ENCODE measurements at places on chromosomes 3 and 15.

GRCh38 chr15:70583006-70583405 lies 180.4 kb downstream of the UACA start:
- no peak for DNase-seq

DNA sequence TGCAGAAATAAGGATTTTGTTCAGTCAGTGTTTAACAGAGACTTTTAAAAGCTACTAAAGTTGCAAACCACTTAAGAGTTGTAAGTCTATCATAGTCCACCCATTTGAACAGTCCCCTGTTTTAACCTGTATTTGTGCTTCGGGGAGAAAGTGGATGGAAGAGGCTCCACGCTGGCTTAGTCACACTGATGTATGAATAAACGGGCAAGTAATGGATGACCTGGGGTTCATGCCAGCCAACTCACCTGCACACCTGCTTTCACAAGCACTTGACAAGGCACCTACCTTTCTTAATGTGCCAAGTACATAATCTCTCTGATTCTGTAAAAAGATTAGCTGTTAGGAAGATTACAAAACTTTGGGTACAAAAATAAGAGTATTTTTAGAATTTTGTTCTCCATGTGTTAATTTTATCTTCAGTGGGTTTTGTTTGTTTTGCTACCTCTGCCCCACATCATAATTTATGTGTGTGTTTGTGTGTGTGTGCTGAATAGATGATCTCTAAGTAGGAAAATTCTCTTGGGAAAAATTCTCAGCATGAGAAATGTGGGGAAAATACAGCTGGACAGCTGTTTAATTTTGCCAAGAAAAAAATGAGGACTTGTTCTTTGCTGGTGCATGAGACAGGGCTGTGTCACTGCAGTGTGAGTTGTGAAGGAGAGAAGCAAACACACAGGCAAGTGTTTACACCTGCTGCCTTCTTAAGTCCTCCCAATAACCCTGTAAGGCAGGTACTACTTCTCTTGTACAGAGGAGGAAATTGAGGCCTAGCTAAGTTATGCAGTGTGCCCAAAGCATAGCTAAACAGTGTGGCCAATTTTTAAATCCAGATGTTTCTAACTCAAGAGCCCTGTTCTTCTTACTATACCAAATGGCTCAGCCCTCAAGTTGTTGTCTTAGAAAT lies 181.2 kb upstream of the IL12A start:
- DNase-seq: no peak

DNA sequence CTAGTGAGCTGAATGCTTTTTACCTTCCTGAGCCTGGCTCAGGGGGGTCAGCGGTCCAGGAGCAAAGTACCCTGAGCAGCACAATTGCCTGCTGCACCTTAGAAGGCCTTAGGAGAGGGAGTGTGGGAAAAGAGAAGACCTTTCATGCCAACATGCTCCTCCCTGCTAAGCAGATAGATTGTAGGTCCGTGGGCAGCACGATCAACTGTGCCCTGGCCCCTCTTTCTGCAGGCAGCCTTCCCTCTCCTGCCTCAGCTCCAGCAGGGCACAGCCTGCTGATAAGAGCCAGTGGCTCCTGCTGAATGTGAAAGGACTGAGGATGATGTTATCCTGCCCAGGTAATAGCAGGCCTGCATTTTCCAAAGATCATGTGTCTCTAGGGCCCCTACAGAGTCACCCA lies 4.1 kb downstream of the CORO2B start:
- DNase-seq: no peak

DNA sequence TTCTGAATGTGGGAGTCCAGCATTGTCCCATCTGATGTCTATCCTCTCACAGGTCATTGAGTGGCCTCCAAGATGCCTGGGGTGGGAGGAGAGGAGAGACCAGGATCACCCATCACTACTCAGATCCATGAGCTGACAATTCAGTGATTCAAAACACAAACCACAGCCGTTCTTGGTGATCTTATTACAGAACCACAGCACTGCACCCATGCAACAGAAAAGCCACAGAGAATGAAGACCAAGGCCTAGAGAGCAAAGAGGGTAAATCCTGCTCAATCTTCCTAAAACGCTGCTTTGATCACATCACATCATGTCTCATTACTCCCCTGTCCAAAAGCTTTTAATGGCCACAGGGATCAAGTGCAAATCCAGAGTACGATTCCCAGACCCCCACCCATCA lies 23.5 kb downstream of the ANP32A start:
- no peak for DNase-seq

DNA sequence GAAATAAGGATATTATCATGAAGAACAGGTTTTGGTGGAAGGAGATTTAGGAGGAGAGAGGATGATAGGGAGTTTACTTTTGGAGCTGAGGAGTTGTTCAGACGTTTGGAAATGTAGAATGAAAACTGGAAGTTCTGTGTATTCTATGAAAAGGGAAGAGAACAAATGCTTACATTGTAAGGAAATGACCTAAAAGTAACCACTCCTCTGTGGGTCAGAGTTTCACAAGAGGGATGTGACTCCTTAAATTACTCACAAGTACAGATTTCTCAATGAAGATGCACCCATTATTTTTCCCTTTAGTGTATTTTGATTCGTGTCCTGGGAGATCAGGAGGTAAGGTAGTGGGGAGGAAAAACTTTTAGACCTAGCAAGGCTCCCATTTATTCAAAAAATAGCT lies 4.0 kb downstream of the RNF13 start:
- DNase-seq: peak; percentile 2

GRCh38 chr3:149727656-149728055 lies 24.6 kb downstream of the COMMD2 start:
- no peak for DNase-seq

DNA sequence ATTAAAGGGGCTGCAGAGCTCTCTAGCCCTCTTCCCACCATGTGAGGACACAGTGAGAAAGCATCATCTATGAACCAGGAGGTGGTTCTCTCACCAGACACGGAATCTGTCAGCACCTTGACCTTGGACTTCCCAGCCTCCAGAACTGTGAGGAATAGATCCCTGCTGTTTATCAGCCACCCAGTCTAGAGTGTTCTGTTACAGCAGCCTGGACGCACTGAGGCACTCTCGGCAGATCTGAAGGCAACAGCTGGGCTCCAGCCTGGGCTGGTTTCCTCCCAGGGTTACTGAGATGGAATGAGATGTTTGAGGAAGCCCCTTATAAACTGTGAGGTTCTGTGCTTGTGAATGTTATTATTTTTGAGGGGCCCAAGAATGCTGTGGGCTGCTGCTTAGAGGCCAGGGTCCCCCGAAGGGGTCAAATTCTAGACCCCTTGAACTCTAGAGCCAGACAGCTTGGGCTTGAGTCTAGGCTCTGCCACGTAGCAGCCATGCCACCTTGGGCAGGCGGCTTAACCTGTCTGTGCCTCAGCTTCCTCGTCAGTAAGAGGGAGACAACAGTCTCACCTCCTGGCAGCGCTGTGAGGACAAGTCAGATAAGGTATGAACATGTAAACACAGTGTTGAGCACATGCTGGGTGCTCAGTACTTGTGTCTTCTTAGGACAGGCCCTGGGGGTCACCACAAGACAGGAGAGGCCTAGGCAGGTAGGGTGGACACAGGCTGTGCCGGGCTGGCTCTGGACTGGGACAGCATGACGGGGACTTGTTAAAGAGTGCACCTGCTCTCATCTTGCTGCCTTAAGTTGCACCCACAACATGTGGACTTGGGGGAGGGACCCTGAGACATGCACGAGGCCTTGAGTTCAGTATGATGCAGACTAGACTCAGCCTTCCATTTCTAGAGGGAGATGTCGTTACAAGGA lies 49.2 kb downstream of the MGLL start:
- no peak for DNase-seq

GRCh38 chr15:81087066-81087465 lies 47.0 kb upstream of the CFAP161 start:
- no peak for DNase-seq

DNA sequence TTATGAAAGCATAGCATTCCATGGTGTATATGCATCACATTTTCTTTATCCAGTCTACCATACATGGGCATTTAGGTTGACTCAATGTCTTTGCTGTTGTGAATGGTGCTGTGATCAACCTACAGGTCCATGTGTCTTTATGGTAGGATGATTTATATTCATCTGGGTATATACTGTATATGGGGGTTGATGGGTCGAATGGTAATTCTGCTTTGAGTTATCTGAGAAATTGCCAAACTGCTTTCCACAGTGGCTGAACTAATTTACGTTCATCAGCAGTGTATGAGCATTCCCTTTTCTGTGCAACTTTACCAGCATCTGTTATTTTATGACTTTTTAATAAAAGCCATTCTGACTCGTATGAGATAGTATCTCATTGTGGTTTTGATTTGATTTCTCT lies 662.4 kb upstream of the BCHE start:
- DNase-seq: no peak

GRCh38 chr3:166195808-166196207 lies 358.6 kb upstream of the BCHE start:
- DNase-seq: no peak

- no peak for DNase-seq
Observed at GRCh38 chr3:58135712-58136543, 74.8 kb downstream of the DNASE1L3 start.

- no peak for DNase-seq
Observed at GRCh38 chr3:53642211-53642610, 147.8 kb downstream of the CACNA1D start.

DNA sequence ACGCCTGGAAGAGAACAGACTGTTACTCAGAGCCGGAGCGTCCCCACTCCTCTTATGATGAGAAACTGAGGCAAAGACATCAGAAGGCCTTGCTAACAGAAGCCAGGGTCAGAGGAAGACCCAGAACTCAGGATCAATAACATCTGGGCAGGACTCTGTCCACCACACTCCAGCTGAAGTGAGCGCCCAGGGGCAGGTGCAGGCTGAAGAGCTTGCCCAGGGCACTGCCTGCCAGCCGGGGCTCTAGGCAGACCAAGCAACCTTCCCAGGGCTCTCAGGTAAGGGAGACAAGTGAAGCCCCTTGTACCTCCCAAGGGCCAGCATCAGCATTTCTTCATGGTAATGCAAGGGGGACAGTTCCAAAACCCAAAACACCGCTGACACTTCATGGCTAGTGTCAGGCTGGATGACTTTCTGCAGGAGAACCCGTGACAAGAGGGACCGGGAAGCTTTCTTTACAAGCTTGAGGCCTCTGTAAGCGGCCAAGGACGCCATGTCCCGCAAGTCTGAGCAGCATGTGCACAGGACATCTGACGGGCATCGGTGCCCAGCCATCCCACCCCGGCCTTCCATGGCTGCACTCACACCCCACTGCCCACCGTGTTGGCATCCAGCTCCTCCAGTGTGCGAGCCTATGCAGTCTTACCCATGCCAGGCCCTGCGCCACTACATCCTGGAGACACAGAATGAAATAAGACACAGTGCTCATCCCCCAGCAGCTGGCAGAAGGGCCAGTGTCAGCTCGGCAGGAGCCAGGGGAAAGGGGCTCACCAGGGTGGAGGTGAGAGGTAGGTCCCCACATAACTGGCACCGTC lies 14.1 kb downstream of the XXYLT1 start:
- no peak for DNase-seq

- DNase-seq: no peak
Observed at GRCh38 chr3:129718201-129718600, 111.7 kb upstream of the PLXND1 start.

- DNase-seq: no peak
Observed at GRCh38 chr3:150902988-150903387, 2.3 kb downstream of the MINDY4B start.

DNA sequence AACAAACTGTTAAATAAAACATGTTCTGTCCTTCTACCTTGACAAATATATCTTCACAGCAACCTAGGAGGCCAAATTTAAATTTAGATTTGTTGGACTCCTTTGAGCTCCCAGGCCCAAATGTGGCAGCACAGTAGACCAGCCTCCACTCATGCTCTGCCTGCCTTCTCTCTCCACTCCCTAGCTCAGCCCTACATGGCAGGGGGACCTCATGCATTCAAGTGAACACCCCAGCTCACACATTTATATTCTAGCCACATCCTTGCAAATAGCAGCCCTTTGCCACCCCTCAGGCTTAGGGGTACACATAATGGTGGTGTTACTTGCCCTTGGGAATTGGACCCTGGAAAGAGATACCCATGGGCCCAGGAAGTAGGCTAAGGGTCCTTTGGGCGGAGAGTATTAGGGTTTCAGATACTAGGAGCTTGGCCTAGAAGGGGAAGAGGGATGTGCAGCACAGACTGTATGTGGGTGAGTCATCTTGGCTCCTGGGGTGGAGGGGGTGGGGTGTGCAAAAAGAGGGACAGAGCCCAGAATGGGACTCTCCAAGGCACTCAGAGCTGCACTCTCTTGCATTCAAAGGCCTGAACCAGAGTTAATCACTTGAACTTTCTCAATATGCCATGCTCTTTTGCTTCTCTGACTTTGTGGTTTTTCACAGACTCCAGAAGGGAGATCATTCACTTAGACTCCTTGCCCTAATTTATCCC lies 268.4 kb upstream of the ROPN1 start:
- no peak for DNase-seq

DNA sequence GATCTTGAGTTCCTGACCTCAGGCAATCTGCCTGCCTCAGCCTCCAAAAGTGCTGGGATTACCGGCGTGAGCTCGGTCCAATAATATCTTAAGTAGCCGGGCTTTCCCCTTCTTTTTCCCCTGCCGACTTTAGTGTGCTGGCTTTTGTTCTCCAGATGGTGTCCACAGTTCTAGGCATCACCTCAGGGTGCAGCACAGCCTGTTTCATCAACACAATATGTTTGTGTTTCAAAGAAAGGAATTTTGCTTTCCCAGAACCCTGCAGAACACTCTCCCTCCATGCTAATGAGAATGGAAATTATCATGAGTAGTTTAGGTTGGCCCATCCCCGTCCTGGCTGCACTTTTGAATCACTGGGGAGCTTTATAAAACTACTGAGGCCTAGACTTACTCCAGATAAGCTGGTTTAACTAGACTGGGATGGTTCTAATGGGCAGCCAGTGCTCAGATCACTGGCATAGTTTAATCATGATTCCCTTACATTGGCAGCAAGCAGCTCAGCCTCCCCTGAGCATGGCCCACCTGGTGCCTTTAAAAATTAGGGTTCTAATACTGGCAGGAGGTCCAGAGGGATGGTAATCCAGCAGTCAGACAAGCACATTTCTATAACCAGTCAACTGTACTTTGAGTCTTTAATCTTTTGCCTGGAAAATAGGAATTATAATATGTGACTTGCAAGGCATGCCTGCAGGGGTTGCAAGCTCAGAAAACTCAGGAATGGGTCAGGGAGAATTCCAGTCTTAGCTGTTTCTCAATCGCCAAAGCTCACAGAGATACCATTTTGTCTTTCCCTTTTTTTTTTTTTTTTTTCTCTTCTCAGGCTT lies 127.6 kb upstream of the RASGRP1 start:
- DNase-seq: no peak

GRCh38 chr3:149501524-149501923 lies 27.0 kb downstream of the TM4SF4 start:
- no peak for DNase-seq

GRCh38 chr15:53759411-53759931 lies at the start of gene WDR72:
TSS of gene WDR72 (minus strand) at chr15:53759663. CDS start at chr15:53733149, 26,514 bp downstream.
- DNase-seq: no peak

DNA sequence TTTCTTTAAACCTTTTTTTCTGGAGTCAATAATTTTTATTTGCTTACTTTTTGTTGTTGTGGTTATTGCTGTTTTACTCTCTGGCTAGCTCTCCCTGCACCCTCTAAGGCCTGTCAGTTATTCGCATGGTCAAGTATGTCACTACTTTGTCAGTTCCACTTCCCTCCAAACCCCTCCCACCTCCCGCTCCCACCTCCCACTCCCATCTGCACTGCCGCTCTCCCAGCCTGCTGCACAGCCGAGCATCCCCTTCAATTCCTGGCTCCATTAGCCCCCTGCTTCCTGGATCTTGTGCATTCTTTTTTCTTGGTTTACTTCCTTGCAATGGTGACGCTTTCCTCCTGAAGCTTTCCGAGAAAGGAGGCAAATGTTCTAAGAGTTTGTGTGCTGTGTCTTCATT lies 218.0 kb downstream of the XXYLT1 start:
- DNase-seq: no peak

GRCh38 chr15:84982301-84982920 lies 755 bp downstream of the PDE8A start:
- DNase-seq: peak; percentile 33

- DNase-seq: no peak
Observed at GRCh38 chr3:139642996-139643395, 34.8 kb downstream of the NMNAT3 start.

All from CD4-positive, alpha-beta T cell treated with Interleukin-2 at 100 ng/mL for 4 hours (primary cell).